ENCODE measurements at places on chromosomes 5 and 9.

- no peak for DNase-seq
Observed at GRCh38 chr9:6409811-6410210, 3.2 kb upstream of the UHRF2 start.

DNA sequence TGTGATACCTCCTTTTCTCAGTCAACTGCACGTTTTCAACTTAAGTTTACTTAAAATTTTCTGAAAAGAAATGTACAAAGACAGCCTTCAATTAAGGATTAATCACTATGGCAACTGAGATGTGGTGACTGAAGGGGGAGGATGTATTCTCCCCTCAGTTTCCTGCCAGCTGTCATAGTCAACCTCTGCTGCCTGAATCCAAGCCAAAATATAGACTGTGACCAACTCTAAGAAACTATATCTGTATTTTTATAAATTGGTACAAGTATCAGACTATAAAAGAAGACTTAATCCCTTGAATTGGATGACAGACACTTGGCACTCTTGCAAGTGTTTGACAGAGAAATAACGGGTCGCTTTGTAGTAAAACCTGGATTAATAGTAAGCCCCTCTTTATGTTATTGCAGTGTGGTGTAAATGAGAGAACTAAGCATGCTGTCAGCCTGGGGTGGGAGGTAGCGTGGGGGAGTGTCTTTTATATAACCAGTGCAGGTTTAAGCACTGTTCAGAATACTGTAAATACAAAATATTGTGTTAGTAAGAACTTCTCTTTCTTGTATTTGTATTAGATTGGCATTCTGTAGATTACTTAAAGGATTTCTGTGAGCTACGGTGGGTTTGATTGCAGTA is 106.4 kb downstream of the ERCC6L2 start:
- no peak for DNase-seq

DNA sequence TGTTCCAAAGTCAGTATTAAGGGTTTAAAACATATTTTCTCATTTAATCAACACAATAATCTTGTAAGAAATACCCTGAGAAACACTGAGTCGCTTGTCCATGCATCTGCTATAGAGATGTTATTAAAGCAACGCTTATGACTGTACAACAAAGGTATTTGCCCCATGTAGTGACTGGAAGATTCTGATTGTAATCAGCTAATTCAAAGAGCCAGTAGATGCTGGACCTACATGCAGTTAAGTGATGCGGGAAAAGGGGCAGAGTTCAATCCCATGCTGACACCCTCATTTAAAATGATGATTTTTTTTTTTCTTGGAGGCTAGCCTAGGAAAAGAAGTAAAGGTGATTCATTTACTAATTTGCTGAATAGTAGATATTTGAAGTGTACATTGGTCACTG is 149.3 kb upstream of the MTAP start:
- DNase-seq = no peak

- DNase-seq = no peak
Observed at GRCh38 chr5:150160448-150161081, 4.9 kb upstream of the PDGFRB start.

DNA sequence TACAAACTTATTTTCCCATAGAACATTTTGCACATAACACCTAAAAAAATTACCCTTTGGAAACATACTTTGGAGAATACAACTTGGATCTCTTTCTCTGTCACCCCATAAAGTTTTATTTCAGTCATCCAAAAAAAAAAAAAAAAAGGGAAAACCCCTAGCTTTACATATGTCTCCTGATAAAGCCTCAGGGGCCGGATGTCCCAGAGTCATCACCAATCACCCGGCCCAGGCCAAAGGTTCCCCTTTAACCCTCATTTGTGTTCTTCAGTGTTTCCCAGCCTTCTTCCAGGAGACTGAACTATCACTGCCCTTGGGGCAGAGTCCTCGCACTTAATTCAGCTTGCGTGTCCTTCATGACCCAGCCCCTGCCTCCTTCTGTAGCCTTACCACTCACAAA is 28.8 kb downstream of the ANXA6 start:
- no peak for DNase-seq

DNA sequence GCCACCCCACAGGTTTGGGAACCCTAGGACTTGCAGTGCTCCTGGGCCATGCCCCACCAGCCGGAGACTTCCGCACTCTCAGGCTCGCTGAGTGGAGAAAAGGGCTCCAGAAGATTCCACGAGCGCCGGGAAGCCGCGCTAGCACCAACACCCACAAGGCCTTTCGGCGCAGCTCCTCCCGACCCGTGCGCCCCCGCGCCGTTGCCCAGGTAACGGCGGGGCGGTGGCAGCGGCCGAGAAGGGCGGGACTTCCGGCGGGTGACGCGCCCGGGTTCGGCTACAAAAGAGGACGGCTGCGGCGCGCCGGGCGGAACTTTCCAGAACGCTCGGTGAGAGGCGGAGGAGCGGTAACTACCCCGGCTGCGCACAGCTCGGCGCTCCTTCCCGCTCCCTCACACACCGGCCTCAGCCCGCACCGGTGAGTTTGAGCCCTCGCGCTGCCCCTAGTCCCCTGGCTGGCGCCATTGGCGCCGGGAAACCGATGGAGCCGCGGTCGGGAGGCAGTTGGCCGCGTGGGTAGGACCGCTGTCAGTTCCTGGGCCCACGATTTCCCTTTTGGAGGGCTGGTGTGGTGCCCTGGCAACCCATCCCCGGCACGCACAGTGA is at the start of gene DNAJA1:
Gene DNAJA1 (plus strand): TSS at position 308 of the 606 bp plus-strand sequence. CDS start 1,212 bp downstream, outside the sequence.
- peak; percentile 92 for DNase-seq

- no peak for DNase-seq
Observed at GRCh38 chr5:23332650-23333251, 174.7 kb upstream of the PRDM9 start.

GRCh38 chr5:38414348-38414747 is 142.1 kb downstream of the LIFR start:
- DNase-seq = no peak

Measured in stimulated activated CD4-positive, alpha-beta T cell treated with anti-CD3 and anti-CD28 coated beads, Interleukin-12 subunit alpha, Interleukin-12 subunit beta, amount 100 ng/mL, for 48 hours (primary cell).